Dermis blood vessel endothelial cell (primary cell): ENCODE measurements at places on chromosomes 2 and 18.
A peak's percentile ranks its signal among the peaks of the same experiment; 100 is the strongest.

DNA sequence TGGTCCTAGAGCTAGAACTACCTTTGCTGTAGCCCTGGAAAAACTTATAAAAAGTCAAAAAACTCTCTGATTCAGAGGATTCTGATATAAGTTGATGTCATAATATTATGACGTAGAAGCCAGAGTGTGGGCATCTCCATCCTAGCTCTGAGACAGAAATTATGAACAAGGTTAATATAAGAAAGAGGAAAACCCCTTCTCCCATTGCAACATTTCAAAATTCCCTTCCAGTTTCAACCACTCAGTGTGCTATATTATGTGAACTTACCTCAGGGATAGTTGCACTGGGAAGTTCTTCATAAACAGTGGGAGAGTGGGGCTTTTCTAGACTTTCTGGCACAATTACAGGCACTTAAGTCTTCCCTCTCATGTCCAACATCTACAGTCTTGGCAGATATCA lies 171.6 kb downstream of the PIK3C3 start:
- DNase-seq: no peak

DNA sequence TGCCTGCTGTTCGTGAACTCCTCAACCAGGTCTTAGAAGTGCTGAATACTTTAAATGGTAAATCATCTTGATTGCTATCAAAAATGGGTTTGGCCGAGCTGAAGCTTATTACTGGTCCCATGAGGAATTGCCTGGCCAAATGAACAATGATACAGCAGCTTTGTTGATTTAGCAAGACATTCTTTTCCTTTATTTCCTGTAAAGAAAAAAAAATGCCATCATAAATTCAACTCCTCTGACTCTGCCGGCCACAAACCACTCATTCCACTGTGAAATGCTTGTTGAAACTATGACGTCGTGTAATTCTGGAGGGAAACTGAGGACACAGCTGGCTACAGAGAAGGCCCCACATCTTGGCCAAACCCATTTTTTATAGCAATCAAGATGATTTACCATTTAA lies 74.2 kb upstream of the ID2 start:
- no peak for DNase-seq

- peak; percentile 93 for DNase-seq
These were observed at the start of gene WDFY1 for GRCh38 chr2:223944703-223945531. Gene WDFY1, minus strand, starts transcription at chr2:223945335. Its CDS starts 51 bp downstream, at chr2:223945284.

- DNase-seq: no peak
These were observed 144.6 kb upstream of the SATB2 start for GRCh38 chr2:199602271-199602895.

GRCh38 chr2:59622599-59623308 lies 930.7 kb downstream of the BCL11A start:
- DNase-seq: no peak

DNA sequence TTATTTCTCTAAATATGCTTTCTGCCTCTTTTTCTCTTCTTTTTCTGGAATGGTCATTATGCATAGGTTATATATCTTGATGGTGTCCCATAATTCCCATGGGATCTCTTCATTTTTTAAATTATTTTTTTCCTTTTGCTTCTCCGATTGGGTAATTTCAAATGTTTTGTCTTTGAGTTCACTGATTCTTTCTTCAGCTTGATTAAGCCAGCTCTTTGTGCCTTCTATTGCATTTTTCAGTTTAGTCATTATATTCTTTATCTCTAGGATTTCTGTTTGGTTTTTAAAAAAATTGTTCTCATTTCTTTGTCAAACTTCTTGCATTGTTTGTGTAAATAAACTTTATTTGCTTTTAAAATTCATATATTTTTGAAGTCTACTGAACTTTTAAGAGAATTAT lies 251.1 kb downstream of the INSIG2 start:
- no peak for DNase-seq

- DNase-seq: no peak
These were observed 11.9 kb downstream of the LBH start for GRCh38 chr2:30243231-30243630.

GRCh38 chr2:236691799-236692167 lies 122.2 kb downstream of the ACKR3 start:
- no peak for DNase-seq

DNA sequence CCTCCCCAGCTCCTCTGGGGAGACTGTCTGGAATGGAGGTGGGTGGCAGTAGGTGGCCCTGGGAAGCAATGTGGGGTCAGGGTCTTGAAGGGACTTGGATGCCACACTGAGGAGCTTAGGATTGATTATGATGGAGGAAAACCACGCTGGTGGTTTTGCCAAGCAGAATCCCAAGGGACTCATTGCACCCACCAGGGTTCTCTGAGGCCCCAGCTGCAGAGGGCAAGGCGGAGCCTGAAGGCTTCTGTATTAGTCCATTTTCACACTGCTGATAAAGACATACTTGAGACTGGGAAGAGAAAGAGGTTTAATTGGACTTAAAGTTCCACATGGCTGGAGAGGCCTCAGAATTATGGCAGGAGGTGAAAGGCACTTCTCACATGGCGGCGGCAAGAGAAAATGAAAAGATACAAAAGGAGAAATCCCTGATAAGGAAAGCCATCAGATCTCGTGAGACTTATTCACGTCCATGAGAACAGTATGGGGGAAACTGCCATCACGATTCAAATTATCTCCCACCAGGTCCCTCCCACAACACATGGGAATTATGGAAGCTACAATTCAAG lies 87.2 kb upstream of the YWHAQ start:
- DNase-seq: no peak

DNA sequence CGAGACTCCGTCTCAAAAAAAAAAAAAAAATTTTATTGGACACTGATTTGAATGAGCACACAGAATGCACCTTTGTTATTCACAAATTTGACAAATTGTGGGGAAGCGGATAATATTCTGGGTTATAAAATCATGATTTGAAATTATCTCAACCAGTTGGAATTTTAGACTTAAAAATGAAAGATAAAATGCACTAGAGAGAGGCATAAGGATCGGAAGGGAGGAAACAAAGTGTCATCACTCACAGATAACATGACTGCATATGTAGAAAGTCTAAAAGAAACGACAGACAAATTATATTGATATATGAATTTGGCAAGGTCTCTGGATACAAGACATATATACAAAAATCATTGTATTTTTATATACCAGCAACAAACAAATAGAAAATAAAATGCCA lies 70.6 kb downstream of the CD28 start:
- no peak for DNase-seq

DNA sequence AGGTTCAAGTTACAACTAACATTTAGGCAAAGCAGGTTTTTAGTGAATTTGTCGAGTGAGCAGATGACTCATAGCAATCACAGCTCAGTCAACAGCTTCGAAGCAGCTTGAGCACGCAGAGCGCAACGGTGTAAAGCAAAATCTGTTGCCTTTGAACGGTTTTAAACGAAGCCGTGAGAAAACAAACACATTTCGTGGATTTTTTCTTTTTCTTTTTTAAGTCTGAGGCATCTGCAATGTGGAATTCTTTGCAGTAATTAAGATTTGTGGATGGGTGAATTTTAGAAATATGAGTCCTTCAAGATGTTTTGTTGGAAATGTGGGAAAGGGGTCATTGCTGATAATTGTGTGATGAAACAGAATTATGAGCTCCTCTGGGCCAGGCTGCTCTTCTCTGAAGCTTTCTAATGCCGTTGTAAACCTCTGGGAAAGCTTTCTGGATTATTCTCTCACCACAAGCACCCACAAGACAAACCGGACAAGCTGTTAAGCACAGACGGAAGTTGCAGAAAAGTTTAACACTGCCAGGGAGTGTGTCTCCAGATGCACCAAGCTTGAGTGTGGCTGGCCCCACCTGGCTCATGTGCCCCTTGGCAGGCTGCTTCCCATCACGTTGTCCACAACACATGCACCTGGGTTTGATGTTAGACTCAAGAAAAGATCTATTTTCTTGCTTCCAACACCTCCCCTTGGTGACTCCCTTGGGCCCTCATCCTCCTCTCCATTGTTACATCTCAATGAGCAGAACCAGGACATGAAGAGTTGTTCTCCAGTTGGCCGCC lies 224.7 kb downstream of the ACKR3 start:
- DNase-seq: no peak

DNA sequence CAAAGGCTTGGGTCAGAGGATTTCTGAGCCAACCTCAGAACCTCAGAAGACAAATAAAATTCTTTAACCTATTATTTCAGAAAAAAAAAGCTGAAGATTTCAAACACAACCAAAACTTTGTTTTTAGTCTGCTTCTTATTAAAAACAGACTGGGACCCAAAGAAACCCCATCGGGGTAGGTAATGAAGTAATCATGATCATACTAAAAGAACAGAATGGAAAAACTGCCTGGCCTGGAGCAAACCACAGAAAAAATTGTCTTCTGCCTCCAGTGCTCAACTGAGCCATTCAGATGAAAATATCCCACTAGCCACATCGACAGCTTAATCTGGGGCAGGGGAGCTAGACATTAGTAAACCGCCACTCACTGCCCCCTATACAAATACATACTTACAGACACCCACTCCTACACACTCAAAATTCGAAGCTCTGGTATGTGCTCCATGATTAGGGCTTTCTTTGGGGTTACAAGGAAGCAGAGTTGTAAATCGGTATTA lies 76.5 kb downstream of the SDC1 start:
- no peak for DNase-seq

GRCh38 chr2:96580771-96581170 lies 44.2 kb downstream of the ARID5A start:
- DNase-seq: no peak

- DNase-seq: no peak
These were observed 44.2 kb downstream of the LRRFIP1 start for GRCh38 chr2:237671466-237672138.

GRCh38 chr18:56843241-56843640 lies 192.1 kb downstream of the WDR7 start:
- DNase-seq: no peak

DNA sequence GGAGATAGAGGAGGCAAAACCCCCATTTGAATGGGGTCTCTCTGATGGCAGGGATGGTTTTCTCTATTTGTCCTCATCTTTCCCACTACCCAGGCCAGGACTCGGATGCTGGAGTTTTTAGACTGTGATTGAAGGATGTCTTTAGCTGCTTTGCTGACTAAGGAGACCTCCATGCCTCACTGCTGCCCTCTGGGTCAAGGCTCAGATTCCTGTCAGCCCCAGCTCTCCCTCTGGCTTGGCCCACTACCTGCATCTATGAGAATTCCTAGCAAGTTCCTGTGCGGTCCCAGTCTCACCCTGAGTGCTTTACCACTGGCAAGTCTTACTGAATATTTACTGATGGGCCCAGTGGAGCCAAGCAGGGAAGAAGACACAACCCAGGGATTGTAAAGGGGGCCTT lies 184.0 kb downstream of the CELF4 start:
- no peak for DNase-seq

GRCh38 chr2:21650569-21650968 lies 526.8 kb downstream of the TDRD15 start:
- DNase-seq: no peak

- DNase-seq: peak; percentile 30
These were observed 160.0 kb upstream of the TRIB2 start for GRCh38 chr2:12556762-12557161.

GRCh38 chr18:37869051-37869450 lies 303.5 kb upstream of the CELF4 start:
- DNase-seq: no peak

DNA sequence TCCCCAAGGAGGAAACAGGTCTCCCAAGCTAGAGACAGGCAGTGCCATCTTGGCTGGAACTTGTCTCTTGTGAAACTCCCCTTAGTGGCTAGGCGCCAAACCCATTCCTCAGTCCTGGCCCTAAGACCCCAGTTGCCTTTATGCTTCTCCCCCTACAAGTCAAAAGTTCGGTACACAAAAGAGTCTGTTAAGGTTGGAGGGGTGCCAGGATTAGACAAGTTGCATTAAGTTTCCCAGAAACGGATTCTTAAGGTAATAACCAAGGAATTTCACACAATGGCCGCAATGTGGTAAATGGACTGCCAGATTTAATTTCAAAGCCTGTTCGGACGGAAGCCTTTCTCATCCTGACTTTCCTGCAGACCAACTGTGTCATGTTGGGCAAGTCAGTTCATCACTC lies 80.7 kb downstream of the CCBE1 start:
- no peak for DNase-seq

- DNase-seq: no peak
These were observed 69.1 kb upstream of the DNAJC10 start for GRCh38 chr2:182646763-182647498.

- peak; percentile 29 for DNase-seq
These were observed 38.0 kb upstream of the COL5A2 start for GRCh38 chr2:189217541-189217940.

DNA sequence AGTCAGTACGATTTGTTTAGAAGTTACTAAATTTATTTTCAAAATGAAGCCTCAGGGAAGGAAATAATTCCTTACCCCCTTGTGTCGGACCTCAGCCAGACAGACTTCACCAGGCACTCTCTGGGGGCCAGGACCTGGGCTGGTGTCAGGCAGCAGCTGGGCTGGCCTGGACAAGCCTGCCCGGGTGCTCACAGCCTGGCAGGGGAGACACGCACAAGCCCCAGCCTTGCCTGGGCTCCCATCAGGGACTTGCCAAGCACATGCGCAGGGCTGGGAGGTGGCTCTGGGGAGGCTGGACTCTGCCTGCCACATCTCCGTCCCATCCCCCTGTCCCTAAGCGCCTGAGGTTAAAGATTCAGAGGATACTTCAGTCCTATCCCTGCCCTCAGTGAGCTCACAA lies 56.8 kb upstream of the HS6ST1 start:
- DNase-seq: no peak

GRCh38 chr2:119484834-119485233 lies 39.4 kb downstream of the SCTR start:
- DNase-seq: no peak

DNA sequence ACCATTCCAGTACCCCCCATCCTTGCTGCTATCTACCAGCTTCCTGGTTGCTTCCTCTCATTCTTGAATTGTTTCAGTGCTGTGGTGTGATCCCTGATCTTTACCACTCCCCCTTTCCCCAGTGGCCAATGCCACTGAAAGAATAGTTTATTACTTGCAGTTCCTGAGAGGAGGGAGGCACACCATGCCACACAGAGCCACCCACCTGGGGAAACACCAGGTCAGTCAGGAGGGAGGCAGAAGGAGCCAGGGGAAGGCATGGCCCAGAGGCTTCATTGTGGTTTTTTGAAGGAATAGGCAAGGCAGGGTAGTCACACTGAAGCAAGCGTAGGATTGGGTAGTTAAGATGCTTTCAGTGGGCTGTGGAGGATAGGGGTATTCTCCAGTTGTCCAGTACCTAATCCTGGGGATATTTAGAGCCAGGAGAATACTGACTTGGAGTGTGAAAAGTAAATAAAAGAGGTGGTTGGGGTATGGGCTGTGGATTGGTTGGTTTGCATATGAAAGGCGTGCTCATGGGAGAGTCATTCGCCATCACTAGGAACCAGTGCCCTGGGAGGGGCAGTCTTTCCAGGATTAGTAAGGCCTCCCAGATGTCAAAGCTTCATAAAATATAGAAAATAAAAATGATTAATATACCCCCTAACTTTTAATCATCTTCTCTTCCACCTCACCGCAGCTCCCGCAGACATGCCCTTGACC lies 6.7 kb upstream of the TMEM177 start:
- DNase-seq: no peak

- no peak for DNase-seq
These were observed 191.8 kb downstream of the FTCDNL1 start for GRCh38 chr2:199659207-199659606.

- DNase-seq: no peak
These were observed 43.7 kb upstream of the RMDN2 start for GRCh38 chr2:37881397-37881796.
